ENCODE measurements at places on chromosomes 1 and 21. TPM values are rescaled to one million over a fixed set of nuclear protein-coding genes. Genes with fewer than 3 reads are reported as not detected.

LPAR3 gene
- 3.7 TPM for total RNA-seq

TP73 gene
- total RNA-seq: 0.17 TPM

ACTN2 gene
- total RNA-seq: not detected

PLA2G2A gene
- not detected for total RNA-seq

PRKAA2 gene
- not detected for total RNA-seq

LAPTM5 gene
- total RNA-seq: 587 TPM

SELL gene
- total RNA-seq: 396 TPM

TMPRSS2 gene
- total RNA-seq: not detected

GSTM5 gene
- total RNA-seq: not detected

TFF2 gene
- total RNA-seq: not detected

MATN1 gene
- 0.12 TPM for total RNA-seq

UMODL1 gene
- total RNA-seq: 0.58 TPM

HMCN1 gene
- 0.29 TPM for total RNA-seq

LDLRAD1 gene
- not detected for total RNA-seq

POGZ gene
- total RNA-seq: 130 TPM

ZRANB2 gene
- total RNA-seq: 159 TPM

RHD gene
- not detected for total RNA-seq

CELA3A gene
- total RNA-seq: not detected

All from CD4-positive, alpha-beta memory T cell (primary cell).